ENCODE measurements at places on chromosomes 7 and 10.

- DNase-seq: peak; percentile 95
Observed at GRCh38 chr7:76294344-76295024, 8.0 kb upstream of the HSPB1 start.

GRCh38 chr7:131501422-131501821 is 55.0 kb downstream of the PODXL start:
- DNase-seq: peak; percentile 30

- no peak for DNase-seq
Observed at GRCh38 chr10:118358327-118358726, 16.2 kb upstream of the FAM204A start.

DNA sequence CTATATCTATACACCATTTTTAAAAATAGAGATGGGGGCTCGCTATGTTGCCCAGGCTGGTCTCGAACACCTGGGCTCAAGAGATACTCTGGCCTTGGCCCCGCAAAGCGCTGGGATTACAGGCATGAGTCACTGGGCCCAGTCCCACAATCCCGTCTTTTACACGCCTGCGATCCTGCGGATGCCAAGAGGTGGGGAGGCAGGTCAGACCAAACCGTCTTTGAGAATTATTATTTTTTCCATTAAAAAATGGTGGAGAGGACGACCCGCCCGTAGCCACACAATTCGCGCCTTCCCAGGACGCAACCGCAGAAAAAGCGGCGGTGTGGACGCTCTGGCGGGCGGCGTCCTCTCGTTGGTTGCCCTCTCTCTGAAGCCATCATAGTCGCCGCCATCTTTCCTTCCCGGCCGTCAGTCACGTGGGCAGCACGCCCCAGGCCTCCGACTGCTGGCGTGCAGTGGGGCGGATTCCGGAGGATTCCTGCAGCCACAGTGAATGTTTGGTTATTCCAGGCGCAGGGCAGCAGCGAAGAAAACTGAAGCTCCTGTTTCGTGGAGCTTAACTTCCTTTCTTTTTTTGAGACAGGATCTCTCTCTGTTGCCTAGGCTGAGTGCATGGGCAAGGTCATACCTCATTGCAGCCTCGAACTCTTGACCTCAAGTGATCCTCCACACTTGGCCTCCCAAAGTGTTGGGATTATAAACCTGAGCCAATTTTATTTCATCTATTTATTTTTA is 9.9 kb upstream of the EPHB4 start:
- peak; percentile 97 for DNase-seq

DNA sequence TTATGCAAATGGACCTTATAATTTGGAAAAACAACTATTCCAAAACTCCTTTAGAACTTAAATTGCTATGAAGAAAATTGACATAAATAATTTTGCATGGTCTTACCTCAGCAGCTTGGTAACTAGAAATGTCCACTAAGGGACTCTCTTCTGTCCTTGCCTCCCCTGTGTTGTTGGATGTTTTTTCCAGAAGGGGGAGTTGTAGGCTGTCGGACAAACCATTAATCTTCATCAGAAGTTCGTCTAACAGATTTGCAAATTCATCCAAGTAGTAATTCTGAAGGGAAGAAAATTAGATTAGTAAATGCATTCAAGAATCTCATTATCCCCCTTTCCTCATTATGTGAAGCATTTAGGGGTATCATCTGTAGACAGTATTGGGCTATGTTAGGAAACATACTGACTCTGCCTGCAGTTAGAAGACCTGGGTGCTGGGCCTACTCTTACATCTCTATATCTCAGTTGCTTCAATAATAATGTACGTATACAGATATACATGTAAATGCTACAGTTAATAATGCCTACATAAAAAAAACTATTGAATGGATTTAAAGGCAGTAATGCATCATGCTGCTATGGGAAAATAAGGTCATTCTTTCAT is 155.6 kb downstream of the PKD1L1 start:
- no peak for DNase-seq

DNA sequence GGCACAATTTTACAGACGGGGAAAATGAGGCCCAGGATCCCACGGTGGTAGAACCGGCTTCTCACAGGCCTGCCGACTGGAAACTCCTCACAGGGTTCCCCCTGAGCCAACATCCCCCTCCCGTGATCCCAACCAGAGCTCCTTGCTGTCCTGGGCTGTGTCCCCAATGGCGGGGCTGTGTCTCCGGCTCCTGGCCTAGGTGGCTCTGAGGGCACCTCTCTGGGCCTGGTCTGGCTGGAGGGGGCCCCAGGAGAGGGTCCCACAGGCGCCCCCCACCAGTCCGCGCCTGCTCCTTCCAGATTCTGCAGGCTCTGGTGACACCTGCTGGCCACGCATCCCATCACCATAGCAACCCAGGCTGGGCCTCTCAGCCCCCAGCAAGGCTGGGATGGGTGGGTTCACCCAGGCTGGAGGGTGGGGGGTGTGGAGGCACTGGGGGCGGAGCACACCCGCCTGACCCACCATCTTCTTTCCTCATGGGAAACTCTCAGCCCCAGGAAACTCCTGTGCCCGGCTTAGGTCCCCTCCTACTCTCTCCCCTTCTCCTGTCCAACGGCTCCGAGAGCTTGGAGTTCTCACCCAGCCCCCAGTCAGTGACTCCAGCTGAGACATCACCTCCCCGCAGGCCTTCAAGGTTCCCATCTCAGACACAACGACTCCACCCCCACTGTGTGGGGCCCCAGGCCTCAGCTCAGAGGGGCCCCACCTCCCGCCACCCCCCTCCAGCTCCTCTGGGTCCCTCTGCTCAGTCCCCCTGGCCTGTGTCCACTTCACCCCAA is 27.1 kb upstream of the TNRC18 start:
- DNase-seq: peak; percentile 67

DNA sequence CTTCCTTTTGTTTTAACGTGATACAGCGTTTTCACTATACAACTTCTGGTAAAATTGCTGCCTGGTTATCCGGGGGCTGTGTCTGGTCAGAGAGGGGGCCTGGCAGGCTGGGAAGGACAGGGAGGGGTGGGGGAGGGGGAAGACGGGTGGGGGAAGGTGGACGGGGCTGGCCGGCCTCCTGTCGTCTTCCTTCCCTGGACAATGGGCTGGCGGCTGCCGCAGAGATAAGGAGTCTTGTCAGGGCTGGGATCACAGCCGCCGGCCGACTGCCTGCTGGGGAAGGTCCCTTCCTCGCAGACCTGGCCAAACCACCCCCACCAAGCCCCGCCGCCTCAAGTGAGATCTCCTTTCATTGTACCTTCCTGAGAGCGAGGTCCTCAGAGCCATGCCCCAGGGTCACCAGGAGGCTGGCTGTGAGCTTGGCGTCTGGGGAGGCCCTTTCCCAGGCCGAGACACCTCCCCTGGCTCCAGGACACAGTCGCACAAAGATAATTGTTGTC is 151.2 kb upstream of the TNRC18 start:
- no peak for DNase-seq

DNA sequence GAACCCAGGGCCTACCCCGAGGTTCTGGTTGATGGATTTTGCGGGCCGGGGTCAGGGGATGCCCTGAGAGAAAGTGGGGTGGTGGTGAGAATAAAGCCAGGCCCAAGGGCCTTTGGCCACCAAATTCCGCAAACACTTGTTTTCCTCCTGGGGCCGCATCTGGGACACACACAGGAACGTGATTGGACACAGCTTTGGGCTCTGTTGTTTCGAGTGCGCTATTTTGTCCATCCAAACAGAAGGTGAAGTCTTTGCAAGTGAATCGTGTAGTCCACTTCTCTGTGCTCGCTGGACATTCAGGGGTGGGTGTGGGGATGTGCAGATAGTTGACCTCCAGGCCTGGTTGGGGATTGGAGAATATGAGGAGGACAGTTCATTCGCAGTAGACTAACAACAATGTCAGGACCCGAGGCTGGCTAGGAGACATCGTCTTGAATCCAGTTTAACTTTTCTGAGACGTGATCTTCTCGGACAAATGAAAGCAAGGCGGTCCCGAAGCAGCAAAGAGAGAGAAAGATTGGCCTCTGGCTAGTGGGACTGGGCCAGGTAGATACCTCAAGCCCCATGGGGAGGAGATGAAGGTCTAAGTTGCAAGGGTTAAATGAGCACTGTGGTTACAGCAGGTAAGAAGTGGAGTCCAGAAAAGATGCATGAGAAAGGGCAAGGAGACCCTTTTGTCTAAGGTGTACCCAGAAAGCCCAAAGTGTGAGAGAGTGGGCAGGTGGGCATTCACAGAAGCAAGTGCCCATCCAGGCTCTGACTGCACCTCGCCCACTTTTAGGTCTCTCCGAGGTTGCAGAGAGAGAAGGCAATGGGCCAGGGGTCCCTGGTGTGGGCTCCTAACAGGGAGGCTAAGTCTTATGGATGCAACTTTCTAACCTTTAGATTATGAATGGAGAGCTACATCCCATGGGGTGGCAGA is 764 bp upstream of the FAM131B start:
- no peak for DNase-seq

DNA sequence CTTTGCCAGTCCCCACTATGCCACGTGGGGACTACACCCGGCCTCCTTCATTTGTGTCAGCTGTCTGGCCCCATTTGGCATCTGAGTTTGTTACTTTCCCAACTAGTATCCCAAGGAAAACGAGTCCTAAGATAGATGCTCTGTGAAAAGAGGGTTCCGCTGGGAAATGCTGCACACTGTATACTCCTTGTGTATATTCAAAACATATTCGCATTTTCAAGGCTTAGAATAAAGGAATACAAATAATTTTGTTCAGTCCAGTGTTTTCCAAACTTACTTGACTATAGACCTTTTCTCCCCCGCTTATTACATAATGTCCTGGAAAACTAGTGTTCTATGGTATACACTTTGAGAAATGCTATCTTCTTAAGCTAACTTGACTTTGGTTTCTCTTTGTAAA is 167.8 kb upstream of the IMMP2L start:
- no peak for DNase-seq

- no peak for DNase-seq
Observed at GRCh38 chr10:118856106-118856505, 101.3 kb upstream of the CACUL1 start.

DNA sequence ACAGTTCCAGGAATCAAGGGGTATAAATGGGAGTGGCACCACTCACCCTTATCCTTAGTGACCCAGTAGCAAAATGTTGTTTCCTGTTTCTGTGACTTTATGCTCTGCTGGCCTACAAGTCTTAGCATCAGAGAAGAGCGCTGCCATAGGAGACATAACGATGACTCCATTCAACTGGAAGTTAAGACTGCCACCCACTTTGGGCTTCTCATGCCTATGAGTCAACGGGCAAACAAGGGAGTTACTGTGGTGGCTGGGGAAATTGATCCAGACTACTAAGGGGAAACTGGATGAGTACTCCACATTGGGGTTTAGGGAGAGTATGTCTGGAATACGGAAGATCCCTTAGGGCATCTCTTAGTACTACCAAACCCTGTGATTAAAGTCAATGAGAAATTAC is 40.6 kb upstream of the PIK3CG start:
- no peak for DNase-seq
